ENCODE measurements at places on chromosomes 5 and 9. TPM values are rescaled to one million over a fixed set of nuclear protein-coding genes. Genes with fewer than 3 reads are reported as not detected.

GRCh38 chr9:5857928-5858327, 25.0 kb upstream of the ERMP1 start:
- no peak for DNase-seq
- H3K36me3 ChIP-seq = no peaks in the 10 kb centered on the region
- no peaks in the 10 kb centered on the region for H3K27me3 ChIP-seq
- H3K4me3 ChIP-seq = no peak overlapping the region

DNA sequence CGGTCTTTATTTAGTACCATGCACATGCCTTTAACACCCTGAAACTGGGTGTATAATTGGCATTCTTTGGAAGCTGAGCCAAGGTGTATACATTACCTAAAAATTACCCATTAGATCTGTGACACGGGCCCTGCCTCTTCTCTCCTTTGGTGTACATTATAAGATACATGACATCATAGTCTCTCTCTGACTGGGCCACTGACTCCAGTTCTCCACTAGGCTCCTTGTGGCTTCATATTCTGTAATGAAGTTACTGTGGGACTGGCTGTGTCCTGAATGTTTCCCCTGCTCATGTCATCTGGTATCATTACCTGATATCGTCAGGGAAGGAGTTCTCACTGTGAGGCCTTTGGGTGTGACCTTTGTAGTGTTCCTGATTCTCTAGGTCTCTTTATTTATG, 65.5 kb downstream of the NREP start:
- no peak overlapping the region for H3K4me3 ChIP-seq
- H3K27ac ChIP-seq = no peak overlapping the region
- no peaks in the 10 kb centered on the region for H3K36me3 ChIP-seq

GRCh38 chr5:170404398-170404797, 15.2 kb upstream of the KCNMB1 start:
- no peak overlapping the region for H3K27ac ChIP-seq
- peak; percentile 65 for DNase-seq
- H3K4me3 ChIP-seq = no peak overlapping the region
- H3K4me1 ChIP-seq = no peaks in the 10 kb centered on the region
- no peaks in the 10 kb centered on the region for H3K27me3 ChIP-seq
- H3K36me3 ChIP-seq = no peaks in the 10 kb centered on the region

Gene C5orf22
- total RNA-seq = 20.8 TPM

GRCh38 chr5:62260513-62260912, 45.5 kb upstream of the KIF2A start:
- no peak overlapping the region for H3K4me3 ChIP-seq
- H3K27me3 ChIP-seq = no peaks in the 10 kb centered on the region
- H3K36me3 ChIP-seq = no peaks in the 10 kb centered on the region
- H3K27ac ChIP-seq = no peak overlapping the region
- DNase-seq = no peak

DNA sequence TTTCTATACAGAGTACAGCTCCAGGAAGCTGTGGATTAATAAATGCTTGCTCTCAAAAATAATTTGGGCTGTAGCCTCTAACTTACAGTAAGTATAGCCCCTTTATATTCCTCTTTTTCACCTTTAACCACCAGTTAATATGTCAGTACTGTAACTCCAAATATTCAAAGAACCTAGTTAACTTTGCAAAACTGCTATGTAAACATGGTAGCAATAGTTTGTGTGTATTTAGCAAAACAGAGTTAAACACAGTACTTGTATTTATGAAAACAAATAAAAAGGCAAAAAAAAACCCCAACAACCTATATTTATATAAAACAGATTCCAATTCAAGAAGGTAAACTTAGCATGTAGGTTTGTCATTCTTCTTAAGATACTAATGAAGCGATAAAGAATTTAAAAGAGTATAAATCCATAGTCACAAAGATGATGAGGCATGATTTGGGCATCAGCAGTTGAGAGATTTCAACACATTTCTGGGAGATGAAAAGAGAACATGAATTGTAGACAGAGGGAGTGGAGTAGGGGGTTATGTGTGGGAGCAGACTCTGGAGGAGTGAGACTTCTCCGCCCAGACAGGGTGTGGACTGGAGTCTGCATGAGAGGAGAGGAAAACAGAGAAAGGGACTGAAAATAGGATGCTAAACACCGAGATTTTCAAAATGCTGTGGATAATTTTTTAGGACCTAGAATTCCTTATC, 47.0 kb upstream of the F2RL1 start:
- no peak overlapping the region for H3K27ac ChIP-seq
- DNase-seq = no peak
- no peak overlapping the region for H3K4me3 ChIP-seq

GRCh38 chr5:14266171-14266570, 123.0 kb downstream of the TRIO start:
- no peak overlapping the region for H3K27ac ChIP-seq
- DNase-seq = no peak
- H3K36me3 ChIP-seq = peaks cover 5% of the 10 kb centered on the region
- H3K4me1 ChIP-seq = peaks cover 54% of the 10 kb centered on the region
- no peaks in the 10 kb centered on the region for H3K27me3 ChIP-seq
- no peak overlapping the region for H3K4me3 ChIP-seq

DNA sequence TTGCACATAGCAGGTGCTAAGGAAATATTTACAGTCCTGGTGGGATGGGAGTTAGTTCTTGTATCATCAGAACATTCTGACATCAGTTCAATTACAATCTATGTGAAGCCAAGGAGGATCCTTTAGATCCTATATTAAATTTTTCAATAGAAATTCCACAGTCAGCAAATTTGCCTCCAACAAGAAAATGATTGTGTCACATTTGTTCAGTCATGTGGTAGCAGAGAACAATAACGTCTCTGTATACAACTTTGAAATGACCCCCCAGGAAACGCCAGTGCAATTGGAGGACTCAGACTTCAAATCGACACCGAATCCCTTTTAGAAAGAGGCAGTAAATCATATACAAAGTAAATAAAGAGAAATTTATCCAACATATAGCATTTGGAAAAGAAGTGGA, 392.1 kb downstream of the DTWD2 start:
- H3K36me3 ChIP-seq = no peaks in the 10 kb centered on the region
- no peaks in the 10 kb centered on the region for H3K27me3 ChIP-seq
- DNase-seq = no peak

DNA sequence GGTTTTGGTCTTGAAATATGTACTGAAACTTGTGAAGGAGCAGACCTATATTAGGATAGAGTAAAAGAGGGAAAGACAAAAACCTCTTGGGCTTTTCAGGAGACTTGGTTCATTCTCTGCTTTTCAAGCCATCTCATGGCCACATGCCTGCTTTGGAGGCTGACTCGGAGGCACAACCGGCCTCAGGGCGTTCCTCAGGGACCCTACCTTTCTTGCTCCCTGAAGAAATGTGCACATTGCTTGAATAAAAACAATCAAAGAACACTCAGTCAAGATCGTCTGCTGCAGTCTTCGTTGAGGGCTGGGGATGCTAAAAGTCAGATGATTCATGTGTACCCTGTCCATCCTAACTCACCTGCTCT, 994 bp downstream of the IRGM start:
- no peak for DNase-seq
- no peak overlapping the region for H3K27ac ChIP-seq
- no peaks in the 10 kb centered on the region for H3K4me1 ChIP-seq
- no peaks in the 10 kb centered on the region for H3K27me3 ChIP-seq
- no peaks in the 10 kb centered on the region for H3K36me3 ChIP-seq

DNA sequence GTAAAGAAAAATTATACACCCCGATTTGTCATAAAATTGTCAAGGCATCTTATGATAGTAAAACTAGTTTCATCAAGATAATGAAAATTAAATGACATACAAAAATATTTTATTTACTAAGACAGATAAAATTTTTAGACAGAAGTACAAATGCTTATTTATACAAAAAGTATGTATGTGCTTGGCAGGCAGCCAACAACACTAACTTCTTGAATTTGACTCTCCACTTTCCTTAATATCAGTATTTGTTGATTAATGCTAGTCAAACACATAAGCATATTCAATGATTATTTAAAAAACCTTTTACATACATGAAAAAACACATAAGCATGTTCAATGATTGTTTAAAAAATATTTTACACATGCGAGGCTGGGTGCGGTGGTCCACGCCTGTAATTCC, 1079.9 kb upstream of the CDH6 start:
- no peaks in the 10 kb centered on the region for H3K36me3 ChIP-seq
- no peak for DNase-seq
- no peaks in the 10 kb centered on the region for H3K27me3 ChIP-seq
- H3K27ac ChIP-seq = no peak overlapping the region
- H3K4me3 ChIP-seq = no peak overlapping the region

Gene AIF1L
- total RNA-seq = 16.0 TPM

DNA sequence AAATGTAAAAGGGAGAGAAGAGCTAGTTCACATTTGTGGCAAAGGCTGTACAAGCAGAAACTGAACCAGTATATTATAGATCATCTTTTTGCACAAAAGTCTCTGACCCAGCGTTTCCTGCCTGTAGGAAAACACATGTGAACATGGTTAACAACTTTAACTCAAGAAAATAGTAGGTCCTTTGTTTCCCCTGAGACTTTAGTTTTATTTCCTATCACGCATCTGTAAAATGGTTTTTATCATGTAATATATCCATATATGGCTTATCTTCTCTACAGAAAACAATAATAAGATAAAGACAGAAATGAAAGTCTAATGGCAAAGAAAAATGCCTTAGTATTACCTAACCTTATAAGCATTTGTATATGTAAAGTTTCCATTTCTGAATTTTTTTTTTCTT, 2.7 kb downstream of the KIF3A start:
- no peak overlapping the region for H3K4me3 ChIP-seq
- H3K27ac ChIP-seq = no peak overlapping the region
- no peaks in the 10 kb centered on the region for H3K27me3 ChIP-seq

Gene TAS2R1
- total RNA-seq = not detected

Measured in lower lobe of right lung (tissue), 2 donors.